Activated CD4-positive, alpha-beta memory T cell treated with anti-CD3 and anti-CD28 coated beads, Interleukin-2, amount 10 ng/mL, durations not matched to agents 7 days and 5 days (primary cell): ENCODE measurements at places on chromosomes 3 and 15.

DNA sequence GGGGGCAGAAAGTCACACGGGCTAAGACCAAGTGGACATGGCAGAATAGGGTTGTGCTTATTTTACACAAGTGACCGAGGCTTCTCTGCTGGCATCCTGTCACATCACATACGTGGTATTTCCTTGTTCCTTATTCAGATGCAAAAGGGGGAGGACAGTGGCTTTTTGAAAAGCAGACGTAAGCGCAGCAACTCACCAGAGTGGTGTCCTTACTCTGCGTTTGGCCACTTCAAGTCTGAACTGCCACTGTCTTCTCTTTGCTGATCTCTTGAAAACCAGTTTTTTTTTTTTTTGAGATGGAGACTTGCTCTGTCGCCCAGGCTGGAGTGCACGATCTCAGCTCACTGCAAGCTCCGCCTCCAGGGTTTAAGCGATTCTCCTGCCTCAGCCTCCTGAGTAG lies 113.2 kb downstream of the SOX2 start:
- no peaks in the 10 kb centered on the region for H3K4me1 ChIP-seq
- no peak overlapping the region for H3K4me3 ChIP-seq
- no peak overlapping the region for H3K27ac ChIP-seq
- no peaks in the 10 kb centered on the region for H3K27me3 ChIP-seq
- H3K36me3 ChIP-seq, result no peaks in the 10 kb centered on the region
- DNase-seq, result no peak

DNA sequence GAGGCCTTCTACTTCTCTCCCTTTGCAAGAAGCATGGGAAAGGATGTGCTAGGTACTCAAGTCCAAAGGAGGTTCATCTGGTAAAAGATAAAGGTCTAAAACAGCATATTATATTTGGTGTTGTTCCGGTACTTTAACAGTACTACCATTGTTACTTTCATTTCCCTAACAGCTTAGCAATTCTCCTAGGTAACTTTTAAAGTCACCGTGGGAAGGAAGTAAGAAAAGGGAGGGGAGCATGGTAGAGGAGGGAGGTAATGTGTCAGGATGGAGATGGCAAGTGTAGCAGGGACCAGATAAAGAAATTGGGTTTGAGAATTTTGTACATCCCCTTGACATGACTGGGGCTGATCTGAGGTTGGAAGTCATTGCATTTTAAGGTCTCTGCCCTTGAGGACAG lies 89.4 kb upstream of the SKOR1 start:
- H3K27me3 ChIP-seq, result no peaks in the 10 kb centered on the region
- H3K36me3 ChIP-seq, result no peaks in the 10 kb centered on the region
- H3K27ac ChIP-seq, result no peak overlapping the region
- H3K4me1 ChIP-seq, result peaks cover 16% of the 10 kb centered on the region

DNA sequence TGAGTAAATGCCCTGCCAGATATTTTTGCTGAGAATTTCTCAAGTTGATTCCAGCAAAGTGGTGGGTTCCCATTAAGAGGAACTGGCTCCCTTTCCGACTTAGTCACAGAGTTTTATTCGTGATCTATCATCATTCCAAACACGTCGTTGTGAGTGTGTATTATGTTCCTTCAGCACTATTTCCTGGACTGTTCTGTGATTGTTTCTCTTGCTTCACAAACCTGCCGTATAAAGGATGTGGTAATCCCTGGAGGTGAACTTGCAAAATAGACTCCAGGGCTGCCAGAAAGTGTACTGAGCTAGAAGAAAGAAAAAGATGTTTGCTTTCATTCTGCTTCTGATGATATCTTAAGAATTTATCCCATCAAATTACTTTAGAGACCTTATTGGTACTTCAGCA lies 14.5 kb upstream of the CAPN3 start:
- H3K4me1 ChIP-seq, result peaks cover 10% of the 10 kb centered on the region
- H3K27me3 ChIP-seq, result no peaks in the 10 kb centered on the region
- no peak for DNase-seq
- no peak overlapping the region for H3K27ac ChIP-seq

GRCh38 chr3:64084640-64085039 lies 61.3 kb upstream of the PSMD6 start:
- no peak overlapping the region for H3K27ac ChIP-seq
- DNase-seq, result no peak
- no peaks in the 10 kb centered on the region for H3K4me1 ChIP-seq
- peaks cover 5% of the 10 kb centered on the region for H3K27me3 ChIP-seq

DNA sequence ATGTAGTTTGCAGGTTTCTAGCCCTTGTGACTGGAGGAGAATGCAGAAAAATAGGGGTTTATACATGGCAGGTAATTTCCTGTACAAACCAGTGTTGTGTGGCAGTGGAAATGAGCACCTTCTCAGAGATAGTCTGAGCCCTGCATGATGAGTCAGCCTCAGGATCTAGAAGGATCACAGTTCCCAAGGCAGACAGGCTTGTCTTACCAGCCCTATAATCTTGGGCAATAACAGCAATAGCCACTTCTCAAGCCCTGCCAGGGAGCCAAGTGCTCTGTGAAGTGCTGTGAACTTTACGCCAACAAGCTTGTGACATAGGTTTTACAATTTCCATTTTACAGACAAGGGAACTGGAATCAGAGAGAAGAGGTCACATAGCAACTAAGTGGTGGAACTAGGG lies 89.4 kb downstream of the CD47 start:
- peaks cover 2% of the 10 kb centered on the region for H3K4me1 ChIP-seq
- DNase-seq, result no peak
- no peaks in the 10 kb centered on the region for H3K27me3 ChIP-seq
- H3K36me3 ChIP-seq, result peaks cover 3% of the 10 kb centered on the region
- no peak overlapping the region for H3K27ac ChIP-seq
- no peak overlapping the region for H3K4me3 ChIP-seq

DNA sequence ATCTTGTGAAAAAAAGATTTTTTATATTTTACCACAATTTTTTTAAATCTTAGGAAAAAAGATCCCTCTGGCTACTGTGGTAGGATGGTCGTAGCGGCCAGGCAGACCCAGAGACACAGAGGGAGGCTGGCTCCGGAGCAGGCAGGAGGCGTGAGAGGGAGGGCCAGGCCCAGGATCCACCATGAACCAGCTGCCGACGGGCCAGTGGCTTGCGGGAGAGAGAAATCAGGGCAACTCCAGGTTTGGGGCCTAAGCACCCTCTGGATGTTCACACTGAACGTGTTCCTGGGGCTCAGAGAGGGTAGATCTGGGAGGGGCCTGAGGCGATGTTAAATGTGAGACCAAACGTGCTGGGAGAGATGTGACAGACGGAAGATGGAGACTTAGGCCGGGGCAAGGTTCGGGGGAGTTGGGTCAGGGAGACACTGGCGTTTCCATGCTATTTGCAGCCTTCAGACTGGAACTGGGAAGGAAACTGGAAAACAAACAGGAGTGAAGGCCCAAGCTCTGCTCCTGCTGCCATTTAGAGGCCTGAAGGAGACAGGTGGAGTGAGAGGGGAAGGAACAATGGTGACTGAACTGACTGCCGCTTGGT lies 1.6 kb upstream of the VILL start:
- H3K36me3 ChIP-seq, result no peaks in the 10 kb centered on the region
- no peaks in the 10 kb centered on the region for H3K27me3 ChIP-seq
- H3K4me1 ChIP-seq, result peaks cover 13% of the 10 kb centered on the region

DNA sequence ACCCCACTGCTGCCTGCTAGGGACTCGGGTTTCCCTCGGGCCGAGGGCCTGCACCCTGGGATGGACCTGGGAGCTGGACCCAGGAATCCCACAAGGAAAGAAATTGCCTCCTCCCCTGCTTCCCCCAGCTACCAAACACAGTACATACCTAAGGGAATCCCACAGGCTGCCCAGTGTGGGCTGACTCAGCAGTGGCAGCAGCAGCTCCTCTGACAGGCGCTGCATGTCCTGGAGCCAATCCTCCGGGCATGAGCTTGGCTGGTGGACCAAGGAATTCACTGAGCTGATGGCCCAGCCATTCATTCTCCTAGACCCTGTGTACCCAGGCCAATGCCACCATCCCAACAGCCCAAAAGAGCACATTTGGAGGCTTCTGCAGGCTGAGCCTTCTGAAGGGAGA lies 9.5 kb upstream of the LTK start:
- no peaks in the 10 kb centered on the region for H3K27me3 ChIP-seq
- H3K4me1 ChIP-seq, result no peaks in the 10 kb centered on the region
- no peak overlapping the region for H3K4me3 ChIP-seq
- DNase-seq, result no peak
